ENCODE measurements at places on chromosomes 7 and 10. TPM values are rescaled to one million over a fixed set of nuclear protein-coding genes. Genes with fewer than 3 reads are reported as not detected.

Gene PAX4
- not detected for polyA plus RNA-seq

DNA sequence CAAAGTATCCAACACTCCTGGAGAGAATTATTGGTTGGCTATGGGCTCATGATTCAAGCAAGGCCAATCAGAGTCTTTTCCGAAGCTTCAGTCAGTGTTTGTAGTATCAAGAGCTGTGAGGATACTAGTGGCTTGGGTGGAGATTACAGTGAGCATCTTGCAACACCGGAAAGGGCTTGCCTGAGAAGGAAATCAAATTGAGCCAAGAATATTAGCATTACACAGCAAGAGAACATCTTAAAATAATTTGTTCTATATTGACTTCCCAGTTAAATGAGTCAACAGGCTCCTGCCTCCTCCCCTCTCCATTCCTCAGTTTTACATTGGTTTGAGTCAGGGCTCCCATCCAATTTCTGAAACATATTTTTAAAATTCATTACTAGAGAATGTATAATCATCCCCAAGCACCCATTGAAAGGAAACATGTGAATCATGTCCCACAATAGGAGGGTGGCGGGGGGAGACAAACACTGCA lies 127.4 kb downstream of the ELAPOR2 start:
- DNase-seq: no peak
- no peaks in the 10 kb centered on the region for H3K27me3 ChIP-seq
- H3K4me1 ChIP-seq: no peaks in the 10 kb centered on the region
- peak overlapping the region; percentile 28 for H3K27ac ChIP-seq
- H3K36me3 ChIP-seq: peaks cover under 1% of the 10 kb centered on the region

GRCh38 chr10:60025279-60025678 lies 118.9 kb upstream of the CCDC6 start:
- H3K4me1 ChIP-seq: no peaks in the 10 kb centered on the region
- no peaks in the 10 kb centered on the region for H3K36me3 ChIP-seq
- H3K27me3 ChIP-seq: no peaks in the 10 kb centered on the region
- no peak overlapping the region for H3K4me3 ChIP-seq
- no peak for DNase-seq

- H3K27ac ChIP-seq: no peak overlapping the region
- no peaks in the 10 kb centered on the region for H3K27me3 ChIP-seq
- H3K4me1 ChIP-seq: no peaks in the 10 kb centered on the region
- DNase-seq: no peak
- no peaks in the 10 kb centered on the region for H3K36me3 ChIP-seq
These were observed 115.9 kb downstream of the RAPGEF5 start for GRCh38 chr7:22240904-22241571.

- H3K4me1 ChIP-seq: no peaks in the 10 kb centered on the region
- no peak for DNase-seq
- H3K27ac ChIP-seq: no peak overlapping the region
- no peaks in the 10 kb centered on the region for H3K36me3 ChIP-seq
These were observed 221.3 kb upstream of the DGKB start for GRCh38 chr7:15123901-15124300.

Gene MET
- 2.9 TPM for polyA plus RNA-seq

DNA sequence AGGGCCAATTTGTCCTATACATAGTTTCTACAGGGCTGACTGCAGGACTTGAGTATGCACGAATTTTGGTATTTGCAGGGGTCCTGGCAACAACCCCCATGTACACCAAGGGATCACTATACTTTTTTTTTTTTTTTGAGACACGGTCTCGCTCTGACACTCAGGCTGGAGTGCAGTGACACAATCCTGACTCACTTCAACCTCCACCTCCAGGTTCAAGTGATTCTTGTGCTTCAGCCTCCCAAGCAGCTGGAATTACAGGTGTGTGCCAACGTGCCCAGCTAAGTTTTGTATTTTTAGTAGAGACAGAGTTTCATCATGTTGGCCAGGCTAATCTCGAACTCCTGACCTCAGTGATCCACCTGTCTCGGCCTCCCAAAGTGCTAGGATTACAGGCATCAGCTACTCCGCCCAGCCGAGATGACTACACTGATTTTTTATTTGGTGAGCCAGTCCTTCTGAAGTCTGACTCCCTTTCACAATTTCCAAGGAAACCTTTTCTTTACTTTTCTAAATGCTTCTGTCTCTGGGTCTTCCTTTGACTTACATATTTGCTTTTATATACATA lies 19.8 kb downstream of the CFAP70 start:
- no peak overlapping the region for H3K4me3 ChIP-seq
- H3K27me3 ChIP-seq: no peaks in the 10 kb centered on the region
- no peak overlapping the region for H3K27ac ChIP-seq
- H3K4me1 ChIP-seq: no peaks in the 10 kb centered on the region
- no peaks in the 10 kb centered on the region for H3K36me3 ChIP-seq

DNA sequence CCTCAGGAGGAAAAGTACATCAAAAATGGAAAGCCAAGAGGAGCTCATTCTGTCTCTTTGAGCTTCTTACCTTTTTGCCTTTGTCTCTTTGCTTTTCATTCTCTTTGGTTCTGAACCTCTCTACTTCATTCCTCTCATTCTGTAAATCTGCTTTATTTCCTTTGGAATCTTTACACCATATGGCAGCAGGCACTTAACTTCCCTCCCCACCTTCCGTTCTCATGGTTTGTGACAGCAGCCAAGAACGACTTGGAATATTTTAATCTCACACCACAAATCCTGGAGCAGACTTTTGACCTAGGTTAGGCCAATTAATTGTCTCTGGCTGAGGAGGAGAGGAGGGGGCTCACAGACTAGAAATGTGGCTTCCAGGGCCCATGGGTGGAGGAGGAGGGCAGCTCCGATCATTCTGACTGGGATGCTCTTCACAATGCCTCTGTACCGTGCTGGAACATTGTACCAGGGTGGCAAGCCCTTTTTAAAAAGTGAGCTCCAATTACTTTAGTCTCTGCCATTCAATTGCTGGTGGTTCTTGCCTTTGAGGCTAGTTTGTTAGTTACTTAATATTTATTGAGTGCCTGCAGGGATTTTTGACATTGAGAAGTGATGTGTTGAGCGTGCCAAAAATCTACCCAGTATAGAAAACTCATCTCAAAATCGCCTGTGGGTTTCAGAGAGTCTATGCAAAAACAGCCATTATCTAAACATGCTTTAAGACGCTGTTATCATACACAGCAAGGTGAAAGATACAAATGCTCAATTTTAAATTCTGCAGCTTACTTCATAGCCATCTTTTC lies 386.6 kb downstream of the DPP6 start:
- no peaks in the 10 kb centered on the region for H3K36me3 ChIP-seq
- H3K27ac ChIP-seq: no peak overlapping the region
- H3K27me3 ChIP-seq: no peaks in the 10 kb centered on the region
- H3K4me1 ChIP-seq: no peaks in the 10 kb centered on the region

Gene KLF14
- not detected for polyA plus RNA-seq

DNA sequence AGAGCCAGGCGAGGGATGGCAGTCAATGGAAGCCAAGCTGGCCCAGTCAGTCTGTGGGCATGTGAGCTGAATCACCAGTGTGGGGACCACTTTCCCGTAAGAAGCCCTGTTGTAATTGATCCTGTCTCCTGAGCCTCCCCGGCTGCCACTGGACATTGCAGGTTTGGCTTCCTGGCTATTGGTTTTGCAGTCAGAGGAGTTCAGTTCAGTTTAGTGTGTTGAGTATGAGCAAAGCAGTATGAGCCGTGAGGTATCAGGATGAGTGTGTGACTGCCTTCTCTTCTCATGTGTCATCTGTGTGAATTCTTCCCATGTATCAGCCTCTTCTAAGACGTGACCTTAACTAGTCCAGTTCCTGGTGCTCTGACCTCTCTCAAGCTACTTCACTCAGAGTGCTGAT lies 227.4 kb downstream of the PRKG1 start:
- no peak overlapping the region for H3K27ac ChIP-seq
- no peaks in the 10 kb centered on the region for H3K4me1 ChIP-seq
- no peaks in the 10 kb centered on the region for H3K36me3 ChIP-seq
- no peak overlapping the region for H3K4me3 ChIP-seq

All from stomach (tissue), 19 donors.